ENCODE measurements at places on chromosomes 13 and 19.

DNA sequence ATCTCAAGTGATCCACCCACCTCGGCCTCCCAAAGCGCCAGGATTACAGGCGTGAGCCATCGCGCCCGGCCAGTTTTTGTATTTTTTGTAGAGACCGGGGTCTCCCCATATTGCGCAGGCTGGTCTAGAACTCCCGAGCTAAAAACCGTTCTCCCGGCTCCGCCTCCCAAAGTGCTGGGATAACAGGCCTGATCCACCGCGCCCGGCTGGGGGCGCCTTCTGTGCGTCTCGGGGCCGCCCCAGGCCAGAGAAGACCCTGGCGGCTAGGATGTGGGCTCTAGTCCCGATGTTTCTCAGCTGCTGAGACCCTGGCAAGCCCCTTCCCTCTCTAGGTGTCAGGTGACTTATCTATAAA lies 3.6 kb downstream of the ARHGAP45 start:
- DNase-seq, result no peak

GRCh38 chr13:111547726-111548273 lies 227.4 kb downstream of the TEX29 start:
- no peak for DNase-seq

- DNase-seq, result no peak
These were observed 320.9 kb downstream of the DCLK1 start for GRCh38 chr13:35810321-35810720.

DNA sequence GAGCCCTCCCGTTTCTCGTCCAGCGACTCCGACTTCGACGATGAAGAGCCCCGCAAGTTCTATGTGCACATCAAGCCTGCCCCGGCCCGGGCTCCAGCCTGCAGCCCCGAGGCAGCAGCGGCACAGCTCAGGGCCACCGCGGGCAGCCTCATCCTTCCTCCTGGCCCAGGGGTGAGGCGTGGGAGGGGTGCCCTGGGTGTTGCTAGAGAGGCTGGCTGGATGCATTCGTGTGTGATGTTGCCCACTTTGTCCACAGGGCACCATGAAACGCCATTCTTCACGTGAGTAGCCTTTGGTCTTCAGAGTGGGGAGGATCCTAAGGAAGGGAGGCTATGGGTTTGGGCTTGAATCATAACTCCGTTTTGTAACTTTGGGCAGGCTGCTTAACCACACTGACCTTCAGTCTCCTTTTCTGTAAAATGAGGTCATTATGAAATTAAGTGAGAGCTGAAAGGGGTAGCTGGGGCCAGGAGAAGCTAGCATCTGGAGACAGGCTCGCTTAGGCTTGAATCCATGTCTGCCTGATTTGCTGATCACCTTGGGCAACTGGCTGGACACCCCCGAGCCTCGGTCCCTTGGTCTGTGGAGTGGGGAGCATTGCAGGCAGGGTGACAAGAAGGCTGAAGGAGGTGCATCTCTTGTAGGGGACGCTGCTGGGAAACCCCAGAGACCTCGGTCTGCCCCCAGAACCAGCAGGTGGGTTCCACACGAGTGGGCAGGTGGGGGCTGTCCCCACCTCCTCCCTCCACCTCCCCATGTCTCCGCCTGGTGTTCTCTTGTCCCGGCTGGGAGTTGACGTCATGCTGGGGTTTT lies 18.7 kb upstream of the B3GNT3 start:
- DNase-seq, result no peak

DNA sequence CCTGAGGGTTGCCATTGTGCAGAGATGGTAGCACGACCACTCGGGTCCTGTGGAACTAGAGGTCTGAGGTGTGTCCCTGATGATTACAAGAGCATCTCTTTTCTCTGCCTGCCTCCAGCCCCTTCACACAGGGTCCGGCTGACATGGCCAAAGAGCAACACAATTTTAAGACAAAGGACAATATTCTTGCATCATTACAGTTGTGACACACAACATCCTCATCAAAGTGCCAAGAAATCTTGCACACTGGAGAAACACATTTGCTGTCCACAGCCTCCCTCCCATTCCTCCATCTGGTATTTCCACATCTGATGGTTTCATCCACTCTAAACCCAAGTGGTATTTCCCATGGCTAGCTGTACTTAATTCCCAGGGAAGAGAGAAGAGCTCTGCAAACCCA lies 12.8 kb downstream of the COL4A1 start:
- no peak for DNase-seq

All from effector memory CD8-positive, alpha-beta T cell (primary cell).